PC-3 (cell line): ENCODE measurements at places on chromosomes 2 and 18. TPM values are rescaled to one million over a fixed set of nuclear protein-coding genes. Genes with fewer than 3 reads are reported as not detected.

SRD5A2 gene
- total RNA-seq = 0.07 TPM in 1 of 2 replicates, not detected in the other

MOCOS gene
- 5.1 TPM in 2 replicates for total RNA-seq

DUSP2 gene
- total RNA-seq = 6.9 and 16.7 TPM in 2 replicates

ARHGEF4 gene
- 21.5 and 30.5 TPM in 2 replicates for total RNA-seq

GPR35 gene
- 2.4 and 5.2 TPM in 2 replicates for total RNA-seq

FAM237A gene
- total RNA-seq = not detected in 2 replicates

KCNIP3 gene
- total RNA-seq = 13.3 and 19.1 TPM in 2 replicates

TDRD15 gene
- total RNA-seq = not detected in 2 replicates

ACMSD gene
- total RNA-seq = not detected in 2 replicates

CFAP53 gene
- not detected in 2 replicates for total RNA-seq

DTNA gene
- 7.8 and 11.6 TPM in 2 replicates for total RNA-seq

LYPD6 gene
- 1.9 and 2.4 TPM in 2 replicates for total RNA-seq

IMMT gene
- total RNA-seq = 97.7 and 106 TPM in 2 replicates

GPR75 gene
- total RNA-seq = 1.5 and 2.4 TPM in 2 replicates

ANKRD62 gene
- not detected in 2 replicates for total RNA-seq

ST8SIA5 gene
- 0.04 TPM in 1 of 2 replicates, not detected in the other for total RNA-seq

GAL3ST2 gene
- not detected in 2 replicates for total RNA-seq

CYP1B1 gene
- total RNA-seq = 37.2 and 50.0 TPM in 2 replicates

ATP6V1C2 gene
- 0.40 TPM in 1 of 2 replicates, not detected in the other for total RNA-seq

ADRA2B gene
- 0.12 TPM in 1 of 2 replicates, not detected in the other for total RNA-seq

ZNF385B gene
- 0.81 and 2.4 TPM in 2 replicates for total RNA-seq

IL1RN gene
- 1.3 and 8.2 TPM in 2 replicates for total RNA-seq

CAPN14 gene
- total RNA-seq = 0.35 TPM in 1 of 2 replicates, not detected in the other

SDC1 gene
- 358 and 362 TPM in 2 replicates for total RNA-seq

SLC23A3 gene
- total RNA-seq = 1.4 and 1.7 TPM in 2 replicates

LYPD1 gene
- 16.1 and 18.7 TPM in 2 replicates for total RNA-seq

IL1R2 gene
- total RNA-seq = 5.6 and 6.0 TPM in 2 replicates

MIB1 gene
- total RNA-seq = 25.1 and 26.3 TPM in 2 replicates

RUFY4 gene
- not detected in 2 replicates for total RNA-seq

FAM161A gene
- 2.0 and 3.2 TPM in 2 replicates for total RNA-seq

KCNJ13 gene
- not detected in 2 replicates for total RNA-seq

FEZ2 gene
- total RNA-seq = 52.6 and 62.1 TPM in 2 replicates

OR6B2 gene
- total RNA-seq = not detected in 2 replicates

PRSS56 gene
- not detected in 2 replicates for total RNA-seq

DCDC2C gene
- total RNA-seq = not detected in 2 replicates

ADCYAP1 gene
- total RNA-seq = 0.36 TPM in 1 of 2 replicates, not detected in the other

LRRFIP1 gene
- 87.8 and 106 TPM in 2 replicates for total RNA-seq

IL37 gene
- total RNA-seq = 1.6 and 2.6 TPM in 2 replicates

IL1F10 gene
- not detected in 2 replicates for total RNA-seq

PIAS2 gene
- 12.9 and 13.5 TPM in 2 replicates for total RNA-seq

FBXO36 gene
- total RNA-seq = 3.6 and 4.3 TPM in 2 replicates

SIGLEC15 gene
- total RNA-seq = 2.0 and 4.8 TPM in 2 replicates

FKBP7 gene
- 3.7 and 4.2 TPM in 2 replicates for total RNA-seq

NLRC4 gene
- not detected in 2 replicates for total RNA-seq

WDR43 gene
- 89.4 and 134 TPM in 2 replicates for total RNA-seq

NCKAP5 gene
- 3.2 and 4.8 TPM in 2 replicates for total RNA-seq

SERPINB12 gene
- total RNA-seq = not detected in 2 replicates
